ENCODE measurements at places on chromosomes 1 and 21.

- no peak for DNase-seq
Observed at GRCh38 chr1:203098445-203098844, 12.6 kb upstream of the MYOG start.

GRCh38 chr1:245686446-245687030, 531.8 kb downstream of the KIF26B start:
- DNase-seq: no peak

- no peak for DNase-seq
Observed at GRCh38 chr1:94011129-94011528, 101.9 kb upstream of the GCLM start.

- no peak for DNase-seq
Observed at GRCh38 chr1:94416901-94417727, 1.1 kb upstream of the ABCD3 start.

DNA sequence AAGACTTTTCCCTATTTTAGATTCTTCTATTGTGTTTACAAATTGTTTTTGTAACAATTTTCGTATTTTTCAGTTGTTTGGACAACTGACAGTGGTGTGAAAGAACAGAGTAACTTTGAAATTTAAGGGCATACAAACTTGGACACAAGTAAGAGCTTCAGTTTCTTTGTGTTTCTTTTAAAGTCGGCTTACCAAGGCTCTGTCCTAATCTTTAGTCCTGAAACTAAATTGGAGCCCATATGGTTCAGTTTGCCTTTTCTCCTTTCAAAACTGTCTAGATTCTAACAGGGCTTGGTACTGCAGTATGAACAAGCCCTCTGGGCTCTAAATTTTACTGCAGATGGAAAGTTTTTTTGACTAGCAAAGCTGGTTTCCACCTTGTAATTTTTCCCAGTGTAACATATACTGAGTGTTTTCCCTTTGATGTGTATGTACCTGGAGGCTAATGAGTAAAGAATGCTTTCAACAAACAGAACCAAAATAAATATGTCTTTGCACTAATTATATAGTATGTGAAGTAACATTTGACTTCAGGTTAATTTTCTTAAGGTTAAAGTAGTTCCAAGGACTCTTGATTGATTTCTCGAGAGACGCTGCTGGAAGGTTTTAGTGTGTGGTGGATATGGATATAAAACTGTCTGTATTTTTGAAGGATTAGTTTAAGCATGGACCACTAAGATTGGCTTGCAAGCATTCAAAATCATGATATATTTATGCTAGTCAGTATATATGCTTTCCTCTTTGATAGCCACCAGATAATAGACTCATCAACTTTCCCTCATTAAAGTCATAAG, 4.1 kb downstream of the SNX27 start:
- DNase-seq: no peak
